ENCODE measurements at places on chromosomes 5 and 9.

- no peak for DNase-seq
Measured at GRCh38 chr9:75197561-75197960, 109.2 kb downstream of the OSTF1 start.

- no peak for DNase-seq
Measured at GRCh38 chr9:90641884-90642487, 638 bp downstream of the DIRAS2 start.

GRCh38 chr9:126049896-126050604 lies 276.6 kb upstream of the MVB12B start:
- DNase-seq = no peak

DNA sequence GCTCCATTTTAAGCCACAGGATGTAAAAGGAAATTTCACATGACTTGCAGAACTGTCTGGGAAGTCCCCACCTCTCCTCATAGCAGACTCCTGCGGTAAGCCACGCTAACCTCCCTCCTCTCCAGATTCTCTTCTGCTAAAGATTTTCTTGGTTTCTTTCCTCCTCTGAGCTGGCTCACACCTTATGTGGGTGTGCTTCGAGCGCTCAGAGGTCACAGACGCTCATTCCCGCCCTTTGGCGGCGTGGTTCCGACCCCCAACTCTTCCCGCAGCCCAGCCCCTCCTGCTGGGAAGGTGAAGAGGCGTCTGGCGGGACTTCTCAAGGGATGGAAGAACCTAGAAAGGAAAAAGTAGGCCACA lies 32.9 kb upstream of the CDK20 start:
- DNase-seq = peak; percentile 20

GRCh38 chr5:88480245-88480644 lies 211.6 kb upstream of the TMEM161B start:
- no peak for DNase-seq

GRCh38 chr9:133547116-133547515 lies 12.6 kb downstream of the ADAMTSL2 start:
- DNase-seq = no peak

GRCh38 chr5:15472116-15472515 lies 27.9 kb upstream of the FBXL7 start:
- DNase-seq = no peak

- DNase-seq = no peak
Measured at GRCh38 chr9:104960662-104961061, 32.7 kb upstream of the ABCA1 start.

- DNase-seq = no peak
Measured at GRCh38 chr9:107932046-107932445, 442.5 kb upstream of the KLF4 start.

GRCh38 chr5:158847772-158848171 lies 251.9 kb downstream of the EBF1 start:
- no peak for DNase-seq

- peak; percentile 45 for DNase-seq
Measured at GRCh38 chr9:4117835-4118610, 181.8 kb downstream of the GLIS3 start.

DNA sequence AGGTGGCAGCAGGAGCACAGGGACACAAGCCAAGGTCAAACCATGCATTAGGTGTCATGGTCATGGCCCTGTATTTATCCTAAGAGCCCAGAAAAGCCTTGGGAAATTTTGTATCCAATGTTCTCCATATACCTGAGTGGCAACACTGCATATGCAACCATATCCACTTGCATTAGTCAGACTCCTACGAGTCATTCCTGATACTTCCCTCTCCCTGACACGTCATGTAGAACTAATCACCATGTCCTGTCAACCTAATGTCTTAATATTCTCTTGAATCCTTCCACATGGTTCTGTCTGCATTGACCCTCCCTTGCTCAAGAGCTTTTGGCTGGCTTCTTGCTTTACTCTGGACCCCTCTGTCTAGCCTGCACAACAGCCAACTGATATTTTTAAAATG lies 9.4 kb downstream of the SCGB3A2 start:
- no peak for DNase-seq

- DNase-seq = no peak
Measured at GRCh38 chr9:106958955-106959657, 96.1 kb downstream of the ZNF462 start.

DNA sequence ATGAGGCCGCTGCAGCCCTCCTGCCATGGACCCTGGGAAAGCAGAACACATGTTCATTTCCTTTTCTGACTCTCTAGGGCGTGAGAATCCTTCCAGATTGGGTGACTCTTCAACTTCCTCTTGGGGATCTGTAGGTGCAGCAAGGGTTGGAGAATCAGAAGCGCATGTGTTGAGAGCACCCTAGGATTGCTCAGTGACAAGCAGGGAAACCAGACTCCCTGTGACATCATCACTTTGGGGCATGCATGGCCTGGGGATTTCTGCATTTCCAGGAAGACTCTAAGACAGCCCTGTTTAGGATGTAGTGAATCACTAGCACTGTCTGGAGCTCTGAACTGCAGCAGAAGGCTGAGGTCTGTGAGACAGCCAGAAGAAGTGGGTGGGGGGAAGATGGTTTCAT lies 15.1 kb upstream of the LCP2 start:
- peak; percentile 76 for DNase-seq

DNA sequence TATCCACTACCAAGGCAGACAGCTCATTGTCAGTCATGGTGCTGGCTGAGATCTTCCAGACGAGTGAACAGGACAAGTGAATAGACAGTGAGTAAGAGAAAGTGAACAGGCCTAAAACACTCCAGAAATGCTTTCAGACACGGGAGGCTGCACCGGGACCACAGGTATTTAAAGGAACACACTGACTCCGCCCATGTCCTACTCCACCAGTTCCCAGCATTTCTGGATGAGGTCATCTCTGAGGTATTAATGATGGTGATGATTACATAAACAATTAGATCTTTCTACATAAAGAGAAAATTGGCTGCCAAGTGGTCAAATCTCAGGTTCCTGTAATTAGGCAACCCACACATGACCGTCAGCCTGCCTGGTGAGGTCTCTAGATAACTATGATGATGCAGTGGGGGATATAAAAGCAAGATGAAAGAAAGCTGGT lies at the start of gene ACTBL2:
ACTBL2 (minus strand) TSS at position 141 of the 436 bp plus-strand sequence; CDS start at position 37, 104 bp downstream.
- no peak for DNase-seq

DNA sequence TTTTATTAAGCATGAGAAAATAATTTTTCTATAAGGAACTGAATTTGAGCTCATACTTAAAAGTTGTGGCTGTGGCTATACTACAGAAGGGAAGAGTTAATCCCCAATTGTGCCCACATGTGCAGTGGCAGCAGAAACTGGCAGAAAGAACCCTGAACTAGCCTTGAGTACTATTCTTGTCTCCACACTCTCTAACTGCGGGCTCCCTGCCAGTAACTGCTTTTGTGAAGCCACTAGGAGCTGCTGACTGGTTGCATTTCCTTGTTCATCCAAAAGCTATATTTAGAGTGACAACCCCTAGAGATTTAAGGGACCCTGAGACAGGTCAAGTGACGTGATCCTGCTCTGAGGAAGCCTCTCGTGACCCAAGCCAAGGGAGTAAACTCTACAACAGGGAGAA lies 238.6 kb downstream of the ELAVL2 start:
- DNase-seq = no peak

- no peak for DNase-seq
Measured at GRCh38 chr5:140855772-140856674, at the start of gene PCDHA10. TSS of gene PCDHA10 (plus strand) at chr5:140855897. CDS start at chr5:140856049, 152 bp downstream.

DNA sequence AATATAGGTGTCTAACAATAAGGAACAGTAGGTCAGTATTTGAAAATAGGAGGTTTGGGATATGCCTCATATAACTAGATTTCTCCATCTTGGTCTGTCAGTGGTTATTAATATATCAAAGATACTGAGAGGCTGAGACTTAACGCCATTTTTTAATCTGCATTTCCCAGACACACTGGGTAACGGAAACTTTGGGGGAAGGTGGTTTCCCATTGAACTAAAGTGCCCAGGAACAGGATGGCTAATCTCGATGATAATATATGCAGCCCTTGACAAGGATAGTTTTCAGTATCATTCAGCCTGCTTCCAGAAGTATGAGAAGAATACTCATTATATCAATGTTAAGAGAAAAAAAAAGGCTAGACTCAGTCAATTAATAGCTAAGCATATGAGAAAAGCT lies 30.7 kb downstream of the EFNA5 start:
- no peak for DNase-seq

DNA sequence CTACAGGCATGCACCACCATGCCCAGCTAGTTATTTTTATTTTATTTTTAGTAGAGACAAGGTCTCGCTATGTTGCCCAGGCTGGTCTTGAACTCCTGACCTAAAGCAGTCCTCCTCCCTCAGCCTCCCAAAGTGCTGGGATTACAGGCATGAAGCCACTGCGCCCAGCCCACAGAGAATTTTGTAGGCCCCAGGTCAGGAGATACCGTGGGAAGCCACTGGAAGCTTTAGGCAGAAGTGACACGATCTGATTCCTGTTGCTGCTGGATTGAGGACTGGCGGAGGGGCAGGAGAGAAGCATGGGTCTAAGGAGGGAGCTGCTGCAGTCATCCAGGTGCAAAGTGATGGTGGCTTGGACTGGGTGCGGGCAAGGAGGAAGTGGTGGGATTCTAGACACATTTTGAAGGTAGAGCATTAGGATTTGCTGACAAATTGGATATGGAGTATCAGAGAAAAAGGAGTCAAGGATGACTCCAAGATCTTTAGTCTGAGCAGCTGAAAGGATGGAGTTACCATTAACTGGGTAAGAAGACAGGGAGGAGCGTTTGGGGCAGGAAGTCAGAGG lies 20.7 kb downstream of the TCF7 start:
- no peak for DNase-seq

- no peak for DNase-seq
Measured at GRCh38 chr9:136582977-136583735, 37.3 kb upstream of the NOTCH1 start.

- no peak for DNase-seq
Measured at GRCh38 chr5:96474073-96474472, 41.0 kb upstream of the PCSK1 start.

GRCh38 chr9:131214876-131215275 lies 61.4 kb downstream of the FAM78A start:
- no peak for DNase-seq

- DNase-seq = no peak
Measured at GRCh38 chr5:133967124-133967523, 1.3 kb downstream of the C5orf15 start.

DNA sequence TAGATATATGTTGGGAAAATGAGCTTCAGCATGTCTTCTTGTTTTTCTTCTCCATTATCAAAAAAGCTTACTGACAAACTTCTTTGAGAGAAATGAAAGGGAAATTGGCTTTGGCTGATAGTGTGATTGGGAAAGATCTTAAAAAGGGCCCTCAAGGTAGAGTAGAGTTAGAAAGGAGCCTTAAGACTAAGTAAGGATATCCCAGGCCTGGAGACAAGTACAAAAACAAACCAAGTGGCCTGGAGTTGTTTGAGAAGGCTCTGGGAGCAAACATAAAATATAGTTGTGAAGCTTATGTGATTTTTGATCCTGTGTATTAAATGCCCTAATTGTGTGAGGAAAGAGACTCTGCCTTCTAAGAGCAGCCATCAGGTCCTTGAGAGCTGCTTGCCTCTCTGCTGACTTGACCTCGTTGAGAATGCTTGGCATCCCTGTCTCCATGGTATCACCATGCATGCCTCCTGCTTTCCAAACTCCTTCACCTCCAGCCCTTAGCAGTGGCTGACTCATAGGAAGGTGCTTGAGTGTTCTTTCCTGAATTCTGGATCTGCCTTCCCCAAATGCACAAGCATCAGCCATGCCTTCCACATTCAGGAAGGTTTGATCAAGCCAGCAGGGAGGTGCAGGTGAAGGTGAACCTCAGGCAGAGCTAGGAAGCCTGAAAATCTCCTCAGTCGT lies 78.9 kb downstream of the SMARCA2 start:
- no peak for DNase-seq

- no peak for DNase-seq
Measured at GRCh38 chr9:114938687-114939575, 8.5 kb upstream of the TNFSF8 start.

DNA sequence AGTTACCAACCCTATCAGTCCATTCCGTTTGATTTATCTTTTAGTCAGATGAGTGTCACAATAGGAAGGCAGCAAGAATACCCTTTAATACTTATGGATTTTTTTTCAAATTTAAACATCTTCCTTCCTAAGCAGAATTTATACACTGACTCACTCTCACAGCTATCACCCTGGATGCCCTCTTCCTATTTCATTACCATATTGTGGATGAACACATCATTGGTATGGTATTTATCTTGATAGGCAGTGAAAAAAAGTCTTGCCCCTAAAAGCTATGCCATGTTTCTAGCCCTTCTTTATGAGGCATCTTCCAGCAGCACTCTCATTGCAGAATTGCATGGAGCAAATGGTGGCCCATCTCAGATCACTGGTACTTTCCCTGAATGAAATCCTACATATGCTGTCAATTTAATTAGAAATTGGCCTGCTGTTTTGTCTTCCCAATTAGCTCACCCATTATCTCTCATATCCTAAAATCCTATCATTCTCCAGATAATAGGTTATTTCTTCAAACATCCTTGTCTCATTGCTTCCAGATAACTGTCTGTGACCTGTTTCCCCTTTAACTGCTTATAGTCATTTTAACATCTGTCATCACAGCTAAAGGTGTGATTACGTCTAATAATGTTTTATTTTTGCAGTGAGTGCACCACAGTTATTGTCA lies 433.5 kb upstream of the POU5F2 start:
- DNase-seq = no peak

- DNase-seq = no peak
Measured at GRCh38 chr5:178740181-178740557, 9.7 kb upstream of the ZNF354A start.

DNA sequence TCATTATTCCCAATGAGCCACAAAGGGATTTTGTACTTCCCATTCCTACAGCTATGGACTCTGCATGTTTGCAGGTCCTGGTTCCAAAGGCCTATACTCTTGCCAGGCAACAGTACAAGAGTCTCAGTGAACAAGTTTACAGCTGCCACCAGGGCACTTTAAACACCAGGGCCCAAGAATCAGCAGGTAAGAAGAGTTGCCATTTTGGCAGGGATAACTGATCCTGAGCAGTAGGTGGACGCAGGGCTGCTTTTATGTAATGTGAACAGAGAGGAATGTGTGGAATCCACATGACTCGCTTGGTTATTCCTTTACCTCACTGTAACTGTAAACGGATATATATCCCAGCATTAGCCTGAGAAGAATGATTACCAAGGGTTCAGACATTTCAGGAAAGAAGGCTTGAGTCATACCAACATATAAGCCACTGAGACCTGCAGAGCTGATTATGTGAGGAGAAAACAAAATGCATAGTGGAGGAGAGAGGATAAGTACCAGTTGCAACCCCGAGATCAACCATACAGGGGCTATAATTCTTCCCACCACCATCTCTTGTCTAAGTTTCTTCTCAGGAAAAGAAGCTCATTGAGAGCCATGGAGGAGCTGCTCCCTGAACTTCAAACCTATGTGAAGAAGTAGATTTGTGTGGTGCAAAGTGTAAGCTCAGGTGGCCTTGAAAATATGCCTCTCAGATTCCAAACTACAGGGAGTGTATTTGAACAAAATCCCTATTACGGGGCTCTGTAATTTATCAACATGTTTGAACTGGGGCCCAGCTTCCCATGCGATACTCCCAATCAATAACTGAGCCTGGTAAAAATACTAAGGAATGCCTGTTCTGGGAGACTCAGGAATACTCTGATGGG lies 24.6 kb downstream of the RAPGEF6 start:
- DNase-seq = no peak

DNA sequence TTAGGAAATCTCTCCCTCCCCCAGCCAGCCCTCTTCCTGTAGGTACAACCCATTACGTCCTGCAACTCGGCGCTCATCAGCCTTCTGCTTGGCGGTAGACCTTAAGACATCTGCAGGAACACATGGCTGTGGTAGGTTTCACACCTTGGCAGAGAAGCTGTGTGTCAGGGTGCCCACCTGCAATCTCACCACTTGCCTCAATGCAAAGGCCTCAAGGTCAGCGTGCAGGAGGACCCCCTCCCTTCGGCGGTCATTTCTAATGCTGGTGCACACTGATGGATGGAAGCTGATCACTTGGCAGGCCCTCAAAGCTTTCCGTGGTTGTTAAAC lies 67.3 kb downstream of the CRB2 start:
- no peak for DNase-seq
